ENCODE measurements at places on chromosomes 11 and 22. TPM values are rescaled to one million over a fixed set of nuclear protein-coding genes. Genes with fewer than 3 reads are reported as not detected.

GRCh38 chr11:95897731-95898130, 26.2 kb downstream of the MTMR2 start:
- no peaks in the 10 kb centered on the region for H3K27me3 ChIP-seq
- H3K36me3 ChIP-seq = no peaks in the 10 kb centered on the region
- DNase-seq = no peak
- H3K4me1 ChIP-seq = peaks cover 3% of the 10 kb centered on the region

DNA sequence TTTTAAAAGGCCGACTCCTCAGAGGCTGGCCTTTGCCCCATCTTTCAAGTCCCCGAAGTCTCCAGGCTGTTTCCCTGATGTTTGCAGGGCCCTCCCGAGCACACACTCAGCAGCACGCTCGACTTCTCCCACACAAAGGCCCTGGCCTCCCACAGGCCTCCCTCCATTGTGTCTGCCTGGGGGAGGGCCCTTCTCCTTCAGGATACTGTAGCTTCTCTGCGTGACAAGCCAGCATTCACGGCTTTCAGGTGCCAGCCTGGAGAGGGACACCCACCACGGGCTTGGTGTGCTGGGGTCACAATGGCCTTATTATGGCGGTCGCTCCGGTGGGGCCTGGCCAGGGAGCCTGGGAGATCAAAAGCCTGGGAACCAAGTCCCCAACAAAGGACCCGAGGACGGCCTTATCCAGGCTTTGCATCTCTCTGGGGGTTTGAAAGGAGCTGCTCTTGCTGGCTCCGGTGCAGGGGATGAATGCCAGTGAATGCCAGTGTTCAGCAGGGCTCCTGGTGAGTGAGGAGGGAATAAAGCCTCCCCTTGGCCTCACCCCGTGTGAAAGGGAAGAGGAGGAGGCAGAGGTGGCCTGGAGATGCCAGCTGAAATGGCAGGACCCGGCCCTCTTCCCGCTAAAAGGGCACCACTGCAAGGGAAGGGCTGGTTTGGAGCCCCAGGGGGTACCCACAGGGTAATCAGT, 55.0 kb downstream of the TRAF6 start:
- peak; percentile 73 for DNase-seq
- no peaks in the 10 kb centered on the region for H3K36me3 ChIP-seq
- no peak overlapping the region for H3K4me3 ChIP-seq
- peaks cover 18% of the 10 kb centered on the region for H3K4me1 ChIP-seq

DNA sequence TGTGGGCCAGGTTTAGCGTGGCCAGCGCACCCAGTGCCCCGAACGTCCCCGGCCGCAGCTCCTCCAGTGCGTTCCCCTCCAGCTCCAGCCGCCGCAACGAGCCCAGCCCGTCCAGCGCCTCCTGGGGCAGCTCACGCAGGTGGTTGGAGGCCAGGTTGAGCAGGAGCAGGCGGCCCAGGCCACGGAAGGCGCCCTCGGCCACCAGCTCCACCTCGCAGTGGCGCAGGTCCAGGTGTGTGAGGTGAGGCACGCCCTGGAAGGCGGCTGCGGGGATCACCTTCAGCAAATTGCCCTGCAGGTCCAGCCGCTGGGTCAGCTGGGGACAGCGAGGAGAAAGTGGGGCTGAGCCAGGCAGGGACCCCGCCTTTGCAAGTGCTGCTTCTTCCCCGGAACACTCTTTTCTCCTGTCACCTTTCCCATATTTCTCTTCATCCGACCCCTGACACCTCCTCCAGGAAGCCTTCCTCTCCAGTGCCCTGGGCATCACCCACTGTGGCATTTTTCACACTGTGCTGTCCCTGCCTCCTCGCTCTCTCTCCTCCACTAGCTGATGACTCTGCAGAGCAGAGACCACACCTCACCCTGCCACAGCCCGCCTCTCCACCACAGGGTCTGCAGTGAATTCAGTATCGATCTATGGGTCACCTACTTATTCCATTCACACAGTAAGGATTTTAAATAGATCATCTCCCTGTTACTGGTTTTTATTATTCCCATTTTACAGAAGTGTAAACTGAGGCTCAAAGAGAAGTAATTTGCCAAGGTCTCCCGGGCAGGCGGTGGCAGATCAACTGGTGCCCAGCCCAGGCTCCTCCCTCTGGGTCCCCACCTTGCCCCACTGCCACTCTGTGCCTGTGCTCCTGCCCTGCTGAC, 1.9 kb downstream of the CHADL start:
- no peak overlapping the region for H3K27ac ChIP-seq
- no peaks in the 10 kb centered on the region for H3K36me3 ChIP-seq
- H3K4me3 ChIP-seq = no peak overlapping the region
- H3K27me3 ChIP-seq = no peaks in the 10 kb centered on the region
- no peak for DNase-seq

- H3K4me3 ChIP-seq = no peak overlapping the region
- peak; percentile 48 for DNase-seq
- H3K4me1 ChIP-seq = peaks cover 14% of the 10 kb centered on the region
- peaks cover 61% of the 10 kb centered on the region for H3K36me3 ChIP-seq
- H3K27me3 ChIP-seq = no peaks in the 10 kb centered on the region
These were observed 84.4 kb downstream of the RPL27A start for GRCh38 chr11:8766988-8767374.

Gene PLAAT4
- total RNA-seq = 0.58 TPM

DNA sequence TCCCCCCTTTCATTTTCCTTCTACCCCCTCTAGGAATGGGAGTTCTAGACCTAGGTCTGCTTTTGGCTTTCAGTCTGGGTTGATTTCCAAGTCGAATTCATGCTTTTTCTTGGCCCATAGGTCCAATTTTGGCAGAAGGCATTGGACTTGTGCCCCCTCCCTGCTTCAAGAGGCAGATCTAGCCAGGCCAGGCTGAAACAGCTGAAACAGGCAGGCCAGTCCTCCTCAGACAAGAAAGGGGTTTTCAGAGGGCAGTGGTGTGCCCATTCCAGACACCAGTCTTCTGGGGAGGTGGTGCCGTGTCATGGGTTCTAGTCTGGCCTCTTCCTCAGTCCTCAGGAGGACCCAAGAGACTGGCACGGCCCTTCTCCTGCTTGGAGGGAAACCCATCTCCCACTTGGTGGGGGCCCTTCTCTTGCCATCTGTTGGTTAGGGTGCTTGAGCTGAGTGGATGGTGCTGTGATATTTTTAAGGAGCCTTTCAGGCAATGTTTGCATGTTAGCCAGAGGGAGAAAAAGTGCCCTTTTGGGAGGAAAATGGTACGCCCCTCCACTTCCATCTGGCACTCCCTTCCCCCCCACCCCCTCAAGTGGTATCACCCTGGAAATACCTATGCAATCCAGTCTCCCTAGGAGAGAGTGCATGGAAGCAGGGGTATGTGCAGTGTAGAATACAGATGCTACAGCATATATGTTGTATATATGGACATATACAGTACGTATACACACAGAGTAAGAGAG, 53.6 kb downstream of the SYT13 start:
- no peaks in the 10 kb centered on the region for H3K4me1 ChIP-seq
- peak; percentile 57 for DNase-seq
- H3K27ac ChIP-seq = no peak overlapping the region
- no peaks in the 10 kb centered on the region for H3K36me3 ChIP-seq
- no peak overlapping the region for H3K4me3 ChIP-seq

DNA sequence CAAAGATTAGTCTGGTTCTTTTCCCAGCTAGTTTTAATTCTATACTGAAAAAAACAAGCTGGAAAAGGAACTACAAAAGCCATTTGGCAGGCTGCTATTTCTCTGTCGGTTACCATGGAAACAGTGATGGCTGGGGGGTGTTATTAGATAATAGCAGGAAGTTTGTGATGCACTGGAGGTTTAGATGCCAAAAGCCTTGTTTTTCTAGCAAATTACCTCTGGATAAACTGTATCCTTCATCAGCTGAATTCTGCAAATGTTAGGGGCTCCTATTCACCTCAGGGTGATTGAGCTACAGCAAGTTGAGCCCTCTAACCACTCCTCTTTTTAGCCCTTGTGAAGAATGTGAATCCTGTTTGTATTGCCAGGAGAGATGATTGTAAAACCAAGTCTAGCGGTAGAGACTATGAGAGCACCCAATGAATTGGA, 25.2 kb downstream of the ALKBH3 start:
- H3K27me3 ChIP-seq = no peaks in the 10 kb centered on the region
- no peaks in the 10 kb centered on the region for H3K4me1 ChIP-seq
- peaks cover 17% of the 10 kb centered on the region for H3K36me3 ChIP-seq
- H3K4me3 ChIP-seq = no peak overlapping the region
- H3K27ac ChIP-seq = no peak overlapping the region

DNA sequence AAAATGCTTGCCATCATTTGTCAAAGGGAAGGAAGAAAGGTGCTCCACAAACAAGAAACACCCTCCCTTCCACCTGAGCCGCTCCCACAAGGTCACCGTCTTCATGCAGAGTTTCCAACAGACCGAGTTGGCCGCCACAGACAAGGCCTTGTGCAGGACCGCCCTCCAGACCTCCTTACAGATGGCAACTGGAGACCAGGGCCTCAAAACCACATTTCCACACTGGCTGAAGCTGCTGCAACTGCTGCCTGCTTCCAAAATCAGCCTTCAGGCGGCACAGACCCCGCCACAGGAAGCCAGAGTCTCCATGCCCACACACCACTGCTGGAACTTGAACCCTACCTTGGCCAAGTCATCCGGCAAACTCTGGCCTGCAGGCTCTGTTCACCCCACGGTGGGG, 6.3 kb downstream of the DEAF1 start:
- no peak for DNase-seq
- no peak overlapping the region for H3K27ac ChIP-seq
- H3K4me1 ChIP-seq = peaks cover under 1% of the 10 kb centered on the region
- H3K27me3 ChIP-seq = no peaks in the 10 kb centered on the region
- H3K4me3 ChIP-seq = no peak overlapping the region

DNA sequence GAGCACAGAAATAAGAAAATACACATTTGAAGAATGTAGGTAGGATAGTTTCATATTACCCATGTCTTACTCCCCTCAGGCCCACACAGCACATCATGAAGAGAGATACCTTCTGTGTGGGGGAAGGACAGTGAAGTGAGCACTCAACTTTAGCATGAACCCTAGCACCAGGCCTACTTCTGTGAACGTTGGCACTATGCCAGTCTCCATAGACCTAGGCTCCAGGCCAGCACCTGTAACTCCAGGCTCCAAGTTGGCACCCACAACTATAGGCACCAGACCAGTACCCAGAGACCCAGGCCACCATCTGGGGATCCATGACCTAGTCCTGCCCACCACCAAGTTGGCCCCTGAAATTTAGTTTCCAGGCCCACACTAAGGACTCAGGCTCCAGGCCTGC, 410.9 kb downstream of the INSC start:
- DNase-seq = no peak
- H3K27me3 ChIP-seq = no peaks in the 10 kb centered on the region
- no peaks in the 10 kb centered on the region for H3K36me3 ChIP-seq
- no peak overlapping the region for H3K4me3 ChIP-seq
- H3K4me1 ChIP-seq = no peaks in the 10 kb centered on the region

- DNase-seq = no peak
- H3K4me1 ChIP-seq = peaks cover 7% of the 10 kb centered on the region
- peak overlapping the region; percentile 93 for H3K27ac ChIP-seq
- H3K27me3 ChIP-seq = no peaks in the 10 kb centered on the region
- H3K36me3 ChIP-seq = no peaks in the 10 kb centered on the region
These were observed 396 bp downstream of the NPAT start for GRCh38 chr11:108221911-108222573.

Gene TBX1
- total RNA-seq = not detected

- no peak overlapping the region for H3K27ac ChIP-seq
- no peaks in the 10 kb centered on the region for H3K36me3 ChIP-seq
- peaks cover 52% of the 10 kb centered on the region for H3K27me3 ChIP-seq
- DNase-seq = no peak
- no peaks in the 10 kb centered on the region for H3K4me1 ChIP-seq
- no peak overlapping the region for H3K4me3 ChIP-seq
These were observed 20.7 kb downstream of the KRTAP5-5 start for GRCh38 chr11:1650034-1650917.

- no peaks in the 10 kb centered on the region for H3K27me3 ChIP-seq
- H3K4me1 ChIP-seq = no peaks in the 10 kb centered on the region
- peak; percentile 96 for DNase-seq
- peak within 1 kb of the TSS; percentile 86 for H3K27ac ChIP-seq
- no peaks in the 10 kb centered on the region for H3K36me3 ChIP-seq
- peak within 1 kb of the TSS; percentile 85 for H3K4me3 ChIP-seq
These were observed at the start of gene PGM2L1 for GRCh38 chr11:74398244-74399159. TSS of gene PGM2L1 (minus strand) at chr11:74398433. CDS start at chr11:74398161, 272 bp downstream.

Gene FLRT1
- not detected for total RNA-seq

DNA sequence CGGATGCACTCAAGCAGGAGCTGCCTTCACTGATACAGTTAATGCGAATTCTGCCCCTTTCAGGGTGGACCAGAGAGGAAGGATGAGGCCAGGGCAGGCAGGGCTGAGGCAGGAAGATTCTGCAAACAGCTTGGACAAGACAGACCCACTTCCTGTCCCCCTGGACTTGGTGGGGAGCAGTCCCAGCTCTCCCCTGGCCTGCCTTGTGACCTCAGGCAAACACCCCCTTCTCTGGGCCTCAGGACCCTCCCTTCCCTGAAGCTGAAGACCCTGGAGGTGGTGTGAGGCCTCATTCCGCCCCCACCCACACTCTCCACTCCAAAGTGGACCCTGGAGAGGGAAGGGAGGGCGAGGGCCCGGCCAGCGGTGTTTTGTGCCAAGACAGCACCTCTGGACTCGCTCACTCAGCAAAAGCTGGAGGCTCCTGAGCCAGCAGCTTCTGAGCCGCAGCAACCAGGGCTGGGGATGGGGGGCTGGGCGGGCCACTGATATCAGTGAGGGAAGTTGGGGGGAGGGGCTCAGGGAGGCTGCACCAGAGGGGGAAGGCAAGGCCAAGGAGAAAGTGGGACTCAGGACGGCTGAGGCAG, 8.5 kb downstream of the RAB3IL1 start:
- H3K27ac ChIP-seq = no peak overlapping the region
- H3K27me3 ChIP-seq = no peaks in the 10 kb centered on the region
- peaks cover 11% of the 10 kb centered on the region for H3K4me1 ChIP-seq
- no peaks in the 10 kb centered on the region for H3K36me3 ChIP-seq

- H3K4me1 ChIP-seq = peaks cover 15% of the 10 kb centered on the region
- no peak overlapping the region for H3K4me3 ChIP-seq
- peak; percentile 68 for DNase-seq
- no peaks in the 10 kb centered on the region for H3K36me3 ChIP-seq
These were observed 44.2 kb upstream of the MICAL2 start for GRCh38 chr11:12066056-12066798.

Gene CBLIF
- not detected for total RNA-seq

- no peaks in the 10 kb centered on the region for H3K36me3 ChIP-seq
- H3K27ac ChIP-seq = no peak overlapping the region
- H3K4me3 ChIP-seq = no peak overlapping the region
- DNase-seq = no peak
- no peaks in the 10 kb centered on the region for H3K27me3 ChIP-seq
- no peaks in the 10 kb centered on the region for H3K4me1 ChIP-seq
These were observed 69.7 kb downstream of the RAB38 start for GRCh38 chr11:88105526-88105925.
